ENCODE measurements at places on chromosomes 16 and 17. TPM values are rescaled to one million over a fixed set of nuclear protein-coding genes. Genes with fewer than 3 reads are reported as not detected.

CCL4L2 gene
- not detected for total RNA-seq

WFIKKN1 gene
- total RNA-seq: 2.0 TPM

DNA sequence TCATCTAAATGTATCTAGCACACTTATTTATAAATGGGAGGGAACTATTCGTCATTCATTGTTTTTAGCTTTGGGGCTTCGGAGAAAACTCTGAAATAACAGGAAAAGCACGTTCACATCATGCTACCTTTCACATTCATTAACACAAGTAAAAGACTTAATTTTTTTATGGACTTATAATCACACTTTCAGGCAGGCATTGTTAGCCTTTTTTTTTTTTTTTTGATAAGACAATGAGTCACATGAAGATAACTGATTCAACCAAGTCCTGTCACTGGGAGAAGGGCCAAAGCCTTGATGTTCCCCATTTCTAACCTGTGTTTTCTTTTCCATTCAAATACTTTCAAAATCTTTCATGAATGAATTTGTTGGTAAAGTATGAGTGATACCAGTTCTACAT is 631.3 kb upstream of the CA10 start:
- no peak for DNase-seq

PMP22 gene
- total RNA-seq: 6.0 TPM

- no peak for DNase-seq
Observed at GRCh38 chr17:45222289-45222995, 757 bp downstream of the FMNL1 start.

DNA sequence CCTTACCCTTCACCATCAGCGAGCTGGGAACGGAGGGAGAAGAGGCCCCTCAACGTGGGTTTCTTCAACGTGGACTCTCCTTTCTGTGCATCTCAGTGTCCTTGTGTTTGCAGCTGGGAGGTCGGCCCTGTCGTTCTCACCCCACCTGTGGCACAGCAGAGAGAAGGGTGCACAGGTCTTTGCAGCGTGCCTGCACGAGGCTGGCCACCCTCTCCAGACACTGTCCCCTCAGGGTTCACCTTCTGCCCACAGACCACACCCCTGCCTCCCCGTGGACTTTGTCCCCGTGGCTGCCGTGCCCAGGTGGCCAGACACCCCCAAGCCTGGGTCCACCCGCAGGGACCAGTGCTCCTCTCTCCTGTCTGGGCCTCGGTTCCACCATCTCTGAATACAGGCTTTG is 7.3 kb upstream of the WDR45B start:
- DNase-seq: no peak

DNA sequence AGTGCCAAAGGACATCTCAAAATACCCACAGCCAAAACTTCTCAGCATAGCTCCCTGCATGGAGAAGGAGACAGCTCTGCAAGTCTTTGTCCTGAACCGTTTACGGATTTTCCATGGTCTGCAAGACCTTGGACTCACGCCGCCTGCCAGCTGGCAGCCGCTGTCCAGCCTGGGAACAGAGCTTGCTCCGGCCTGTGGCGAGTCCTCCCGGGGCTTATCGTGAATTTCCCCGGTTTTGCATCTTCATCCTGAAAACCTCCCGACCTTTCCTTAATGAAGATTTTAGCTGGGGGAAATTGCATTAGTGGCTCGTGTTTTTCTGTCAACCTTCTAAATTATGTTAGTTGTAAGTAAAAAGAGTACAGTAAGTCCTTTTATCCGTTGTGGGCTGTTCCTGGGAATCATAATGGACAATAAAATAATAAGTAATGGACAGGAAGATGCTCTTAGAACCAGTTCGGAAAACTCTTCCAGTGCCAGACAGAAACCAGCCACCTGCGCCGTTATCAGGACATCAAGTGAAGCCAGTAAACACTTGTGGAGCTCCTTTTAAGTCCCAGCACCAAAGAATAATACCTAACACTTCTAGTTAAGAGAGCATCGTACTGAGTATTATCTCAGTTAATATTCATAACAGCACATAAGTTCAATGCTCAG is 112.4 kb upstream of the NOL11 start:
- DNase-seq: no peak

DNA sequence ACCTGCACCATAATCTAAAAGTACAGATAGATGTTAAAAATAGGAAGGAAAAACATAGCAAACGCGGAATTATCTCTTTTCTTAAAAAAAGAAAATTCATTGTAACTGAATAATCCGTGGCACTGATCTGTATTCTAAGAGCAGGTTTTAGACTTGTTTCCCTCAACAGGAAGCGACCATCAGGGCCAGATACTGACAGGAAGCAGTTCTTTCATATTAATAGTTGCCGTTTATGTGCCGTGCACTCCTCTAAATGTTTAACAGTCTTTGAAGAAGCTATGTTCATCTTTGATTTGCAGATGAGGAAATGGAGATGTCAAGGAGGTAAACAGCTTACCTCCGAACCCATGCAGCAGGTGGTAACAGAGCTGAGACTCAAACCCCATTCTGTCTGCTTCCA is 23.6 kb downstream of the DYNLRB2 start:
- DNase-seq: no peak

DNA sequence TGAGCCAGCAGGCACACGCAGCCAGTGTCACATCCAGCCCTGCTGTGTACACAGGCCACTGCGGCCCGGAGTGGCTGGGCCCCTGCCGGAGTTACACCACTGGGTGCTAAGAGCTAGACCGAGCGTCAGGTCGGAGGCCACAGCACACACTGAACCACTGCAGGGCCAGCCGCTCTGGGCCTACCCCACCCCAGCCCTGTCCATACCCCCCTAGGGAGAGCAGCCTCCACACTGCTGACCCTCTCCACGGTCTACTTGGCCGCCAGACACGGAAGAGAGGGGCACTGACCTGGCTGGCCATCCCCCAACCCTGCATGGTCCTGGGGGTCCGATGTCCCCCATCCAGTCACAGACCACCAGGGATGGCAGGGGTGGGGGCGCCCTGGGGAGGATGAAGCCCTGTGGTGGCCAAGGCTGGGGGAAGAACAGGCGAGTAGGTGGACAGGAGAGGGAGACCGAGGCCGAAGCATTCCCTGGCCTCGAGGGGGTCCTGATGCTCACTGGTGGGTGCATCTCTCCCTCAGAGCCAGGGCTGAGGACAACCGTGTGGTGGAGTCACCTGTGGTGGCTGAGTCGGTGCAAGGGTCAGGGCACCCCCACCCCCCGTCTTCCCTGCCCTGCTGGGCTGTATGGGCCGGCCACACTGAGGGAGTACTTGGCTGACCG is 34.9 kb upstream of the ZC3H18 start:
- no peak for DNase-seq

SRRM2 gene
- total RNA-seq: 617 TPM

GPRC5B gene
- total RNA-seq: 10.4 TPM

GRCh38 chr17:8925141-8925540 is 40.4 kb downstream of the PIK3R5 start:
- DNase-seq: no peak

CA5A gene
- total RNA-seq: not detected

DNA sequence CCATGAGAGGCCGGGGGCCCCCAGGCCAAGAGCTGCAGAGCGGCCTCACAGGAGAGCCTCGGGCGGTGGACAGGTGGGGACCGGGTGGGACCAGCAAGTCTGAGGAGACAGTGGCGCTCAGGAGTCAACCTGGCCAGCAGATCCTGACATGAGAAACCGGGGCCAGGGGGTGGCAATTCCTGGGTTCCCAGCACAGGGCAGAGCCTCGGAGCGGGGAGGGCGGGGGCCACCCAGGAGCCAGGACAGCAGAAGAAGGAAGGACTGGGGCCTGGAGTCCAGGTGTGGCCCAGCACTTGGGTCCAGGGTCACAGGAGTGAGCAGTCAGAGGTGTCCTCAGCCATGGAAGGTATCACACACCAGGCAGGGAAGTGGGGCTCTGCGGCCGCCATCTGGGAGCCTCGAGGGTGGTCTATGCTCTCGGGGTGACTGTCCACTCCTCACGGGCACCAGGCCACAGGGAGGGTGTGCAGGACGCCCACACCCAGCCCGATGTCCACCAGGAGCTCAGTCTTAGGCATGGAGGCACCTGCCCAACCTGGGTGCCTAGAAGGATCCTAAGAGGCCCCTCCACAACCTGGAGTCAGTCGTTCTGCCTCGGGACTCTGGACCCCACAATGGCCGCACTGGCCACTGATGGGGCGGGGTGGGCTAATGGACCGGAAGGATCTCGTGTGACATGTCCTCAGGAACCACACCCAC is 29.1 kb downstream of the PIEZO1 start:
- no peak for DNase-seq

DNA sequence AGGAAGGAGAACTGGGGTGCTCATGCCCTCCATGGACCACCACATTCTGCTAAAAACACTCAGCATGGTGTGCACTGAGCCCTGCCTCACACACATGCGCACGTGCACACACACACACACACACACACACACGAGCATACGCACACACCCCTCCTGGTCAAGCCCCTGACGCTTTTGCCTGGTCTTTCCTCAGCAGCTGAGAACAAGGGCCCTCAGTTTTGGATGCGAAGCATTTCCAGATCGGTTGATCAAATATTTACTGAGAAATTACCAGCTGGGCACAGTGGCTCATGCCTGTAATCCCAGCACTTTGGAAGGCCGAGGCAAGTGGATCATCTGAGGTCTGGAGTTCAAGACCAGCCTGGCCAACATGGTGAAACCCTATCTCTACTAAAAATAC is 20.1 kb upstream of the RAI1 start:
- no peak for DNase-seq

DNA sequence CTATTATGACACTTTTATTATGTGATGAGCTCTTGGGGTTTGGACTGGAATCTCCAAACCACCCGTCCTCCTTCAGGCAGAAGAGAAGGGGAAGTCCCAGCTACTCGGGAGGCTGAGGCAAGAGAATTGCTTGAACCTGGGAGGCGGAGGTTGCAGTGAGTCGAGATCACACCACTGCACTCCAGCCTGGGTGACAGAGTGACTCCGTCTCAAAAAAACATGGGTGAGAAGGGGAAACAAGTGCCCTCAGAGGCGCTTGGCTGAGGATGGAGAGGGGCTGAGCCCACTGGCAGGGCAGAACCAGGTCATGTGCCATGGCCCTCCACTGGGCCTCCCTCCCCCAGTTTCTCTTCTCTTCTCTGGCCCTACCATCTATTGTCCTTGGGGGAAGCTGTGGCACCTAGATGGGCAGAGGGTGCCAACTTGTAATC is 120.9 kb upstream of the SMURF2 start:
- no peak for DNase-seq

EPN3 gene
- total RNA-seq: 0.92 TPM

- no peak for DNase-seq
Observed at GRCh38 chr17:61875285-61875684, 12.0 kb upstream of the BRIP1 start.

DNA sequence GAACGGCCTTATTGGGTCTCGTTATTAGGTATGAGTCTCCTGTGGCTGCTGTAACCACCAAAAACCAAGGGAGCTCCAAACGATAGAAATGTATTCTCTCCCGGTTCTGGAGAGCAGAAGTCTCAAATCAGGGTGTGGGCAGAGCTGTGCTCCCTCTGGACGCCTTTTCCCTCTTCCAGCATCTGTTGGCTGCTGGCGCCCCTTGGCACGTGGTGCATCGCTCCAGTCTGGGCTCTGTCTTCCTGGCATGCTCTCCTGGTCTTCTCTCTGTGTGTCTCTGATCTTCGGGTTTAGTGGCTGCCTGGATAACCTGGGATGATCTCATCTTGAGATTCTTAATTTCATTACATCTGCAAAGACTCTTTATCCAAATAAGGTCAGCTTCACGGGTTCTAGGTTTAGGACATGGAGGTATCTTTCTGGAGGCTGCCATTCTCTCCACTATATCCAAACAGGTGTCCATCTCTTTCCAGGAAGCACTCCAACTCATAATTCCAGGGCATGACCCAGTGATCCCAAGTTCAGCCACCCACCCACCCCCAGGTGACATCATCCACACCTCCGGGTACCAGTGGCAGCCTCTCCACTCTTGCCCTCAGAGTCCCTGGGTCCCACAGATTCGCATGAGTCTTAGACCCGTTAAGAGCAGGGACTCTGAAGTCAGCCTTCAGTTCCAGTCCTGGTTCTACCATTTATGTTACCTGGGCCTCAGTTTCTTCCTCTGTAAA is 145.5 kb upstream of the FOXF1 start:
- no peak for DNase-seq

DNA sequence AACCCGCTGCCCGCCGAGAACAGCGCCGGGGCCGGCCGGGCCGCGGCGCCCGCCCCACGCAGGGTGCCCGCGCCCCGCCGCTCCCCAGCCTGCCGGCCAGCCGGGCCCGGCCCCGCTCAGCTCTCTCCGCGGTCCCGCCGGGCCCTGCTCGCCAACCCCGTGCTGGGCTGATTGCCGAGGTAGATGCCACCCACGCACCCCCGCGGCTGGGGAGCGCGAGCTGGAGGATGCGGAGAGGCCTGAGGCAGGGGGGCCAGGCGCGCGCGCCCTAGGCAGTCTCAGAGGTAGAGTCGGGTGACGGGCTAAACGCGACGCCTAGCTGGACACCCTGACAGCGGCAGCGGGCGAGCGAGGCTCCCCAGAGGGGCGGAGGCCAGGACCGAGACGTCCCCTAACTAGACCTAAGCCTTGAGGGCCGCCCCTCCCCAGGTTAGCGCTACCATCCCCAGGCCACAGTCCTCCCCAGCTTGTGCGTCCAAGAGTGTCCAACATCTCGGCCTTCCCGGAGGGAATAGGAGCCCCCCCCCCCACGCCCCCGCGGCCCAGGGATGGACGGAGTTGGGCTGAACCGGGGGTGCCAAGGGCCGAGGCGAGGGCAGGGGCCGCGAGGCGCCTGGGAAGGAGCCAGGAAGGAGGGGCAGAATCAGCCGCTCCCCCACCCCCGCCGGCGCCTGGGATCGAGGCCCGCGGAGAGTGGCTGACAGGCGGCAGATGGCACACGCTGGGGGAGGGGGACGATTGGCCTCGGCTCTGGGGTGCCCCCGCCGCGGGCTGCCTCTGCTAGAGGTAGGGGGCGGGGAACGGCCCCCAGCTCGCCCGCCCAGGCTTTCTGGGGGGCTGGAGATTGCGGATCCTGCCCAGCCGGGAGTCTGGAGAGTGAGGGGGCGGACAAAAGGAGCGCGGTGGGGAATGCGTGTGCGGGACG is 2.5 kb upstream of the ZNF423 start:
- DNase-seq: no peak

GRCh38 chr17:75814900-75815373 is 29.3 kb downstream of the UNC13D start:
- DNase-seq: no peak

IRF8 gene
- 0.62 TPM for total RNA-seq

FSCN2 gene
- total RNA-seq: 1.2 TPM

DNA sequence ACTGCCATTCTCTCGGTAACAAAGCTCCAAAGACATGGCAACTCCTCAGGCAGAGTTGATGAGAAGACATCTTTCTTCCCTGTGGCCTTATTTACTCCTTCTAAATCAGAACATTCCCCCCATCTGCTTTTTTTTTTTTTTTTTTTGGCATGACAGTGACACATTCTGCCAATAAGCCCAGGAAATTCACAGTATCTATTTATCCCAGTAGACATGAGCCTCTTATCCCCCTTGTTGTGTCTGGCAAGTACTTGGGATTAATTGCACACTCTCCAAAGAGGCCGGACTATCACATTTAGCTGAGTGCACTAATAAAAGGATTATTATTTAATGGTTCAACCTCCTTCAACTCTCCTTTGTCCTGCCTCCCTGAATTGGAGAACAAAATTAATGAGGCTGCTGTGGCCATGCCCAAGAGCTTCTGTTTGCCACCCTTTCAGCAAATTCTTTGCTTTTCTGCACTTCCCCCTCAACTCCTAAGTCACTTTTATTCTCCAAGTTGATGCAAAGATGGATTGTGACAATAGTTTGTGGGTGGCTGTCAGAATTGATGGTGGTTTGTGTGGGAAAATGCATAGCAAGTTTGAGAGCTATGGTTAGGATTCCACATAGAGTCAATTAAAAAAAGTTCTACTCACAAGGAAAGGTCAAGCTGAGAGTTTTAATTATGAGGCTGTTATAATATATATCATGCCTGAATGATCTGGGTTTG is 47.2 kb downstream of the GPR139 start:
- no peak for DNase-seq

BAHCC1 gene
- 77.4 TPM for total RNA-seq

GRCh38 chr16:53121043-53121620 is 66.3 kb downstream of the CHD9 start:
- no peak for DNase-seq

Data from Panc1 (cell line).